ENCODE measurements at places on chromosomes 5 and 9.

- DNase-seq = no peak
These were observed 58.5 kb upstream of the UBAC1 start for GRCh38 chr9:136019681-136020060.

DNA sequence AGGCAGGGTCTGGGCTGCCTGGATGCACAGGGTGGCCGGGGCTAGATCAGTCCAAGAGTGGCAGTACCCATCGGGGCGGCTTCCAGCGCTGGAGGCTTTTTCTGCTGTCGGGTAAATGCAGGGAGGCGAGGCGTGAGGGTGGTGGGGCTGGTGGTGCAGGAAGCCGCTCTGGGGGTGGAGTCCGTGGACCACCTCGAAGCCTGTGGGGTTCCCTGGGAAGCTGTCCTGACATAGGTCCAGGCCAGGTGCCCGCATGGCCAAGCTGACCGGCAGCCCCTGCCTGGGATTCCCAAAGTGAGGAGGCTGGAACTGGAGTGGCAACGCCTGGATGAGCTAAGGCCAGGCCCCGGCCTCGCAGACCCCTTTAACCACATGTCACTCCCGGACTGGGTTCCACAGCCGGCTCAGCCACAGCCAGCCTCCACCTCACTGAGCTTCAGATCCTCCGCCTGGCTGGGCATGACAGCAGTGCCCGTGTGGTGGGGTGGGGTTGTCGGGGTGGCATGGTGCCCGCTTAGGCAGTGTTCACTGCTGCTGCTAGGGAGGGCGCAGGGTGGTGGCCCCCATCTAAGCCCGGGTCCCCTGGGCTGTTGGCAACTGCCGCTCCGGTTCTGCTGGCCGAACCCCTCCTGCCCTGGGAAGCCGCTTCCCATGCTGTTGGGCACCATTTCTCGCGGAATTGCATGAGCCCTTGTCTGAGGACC is 1.4 kb upstream of the QRFP start:
- DNase-seq = no peak

GRCh38 chr5:151617841-151618710 is 26.9 kb upstream of the FAT2 start:
- no peak for DNase-seq

DNA sequence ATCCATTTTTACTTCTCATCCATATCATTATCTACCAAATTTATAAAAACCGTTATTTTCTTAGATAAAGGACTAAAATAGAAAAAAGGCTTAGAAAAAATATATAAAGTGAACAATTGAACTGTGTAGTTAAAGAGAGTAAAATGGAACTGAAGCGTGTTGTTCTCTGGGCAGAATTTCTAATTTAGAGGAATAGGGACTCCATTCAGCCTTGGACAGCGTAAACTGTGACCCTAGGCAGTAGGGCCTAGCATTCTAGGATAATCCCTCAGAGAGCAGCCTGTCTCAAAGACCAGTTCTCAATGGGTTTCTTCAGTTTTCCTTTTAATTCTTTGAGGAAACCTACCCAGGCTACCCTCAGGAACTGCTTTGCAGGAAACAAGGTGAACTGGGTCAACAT is 11.1 kb downstream of the ZNF462 start:
- no peak for DNase-seq

DNA sequence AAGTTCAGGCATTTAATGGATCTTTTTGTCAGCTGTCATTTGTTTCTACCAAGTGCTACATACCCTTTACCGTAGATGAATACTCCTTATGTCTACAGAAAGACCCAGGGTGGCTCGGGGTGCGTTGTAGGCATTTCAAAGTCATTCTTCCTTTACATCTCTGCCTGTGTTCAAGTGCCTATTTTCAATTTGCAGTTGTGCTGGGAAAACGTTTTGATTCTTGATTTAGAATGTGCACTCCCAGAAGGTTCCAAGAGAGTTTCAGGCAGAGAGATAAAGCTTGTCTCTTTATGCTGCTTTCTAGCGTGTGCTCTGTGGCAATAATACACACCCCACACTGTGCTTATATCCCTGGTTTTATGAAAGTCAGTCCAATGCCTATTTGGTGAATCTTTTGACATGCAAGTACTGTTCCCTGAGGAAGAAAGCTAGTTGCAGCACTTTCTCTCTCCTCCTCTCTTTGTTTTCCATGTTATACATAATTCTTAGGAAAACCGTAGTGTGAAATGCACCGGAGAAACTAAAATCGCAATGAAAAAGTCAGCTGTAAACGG is 828.1 kb upstream of the ZNF608 start:
- DNase-seq = no peak

DNA sequence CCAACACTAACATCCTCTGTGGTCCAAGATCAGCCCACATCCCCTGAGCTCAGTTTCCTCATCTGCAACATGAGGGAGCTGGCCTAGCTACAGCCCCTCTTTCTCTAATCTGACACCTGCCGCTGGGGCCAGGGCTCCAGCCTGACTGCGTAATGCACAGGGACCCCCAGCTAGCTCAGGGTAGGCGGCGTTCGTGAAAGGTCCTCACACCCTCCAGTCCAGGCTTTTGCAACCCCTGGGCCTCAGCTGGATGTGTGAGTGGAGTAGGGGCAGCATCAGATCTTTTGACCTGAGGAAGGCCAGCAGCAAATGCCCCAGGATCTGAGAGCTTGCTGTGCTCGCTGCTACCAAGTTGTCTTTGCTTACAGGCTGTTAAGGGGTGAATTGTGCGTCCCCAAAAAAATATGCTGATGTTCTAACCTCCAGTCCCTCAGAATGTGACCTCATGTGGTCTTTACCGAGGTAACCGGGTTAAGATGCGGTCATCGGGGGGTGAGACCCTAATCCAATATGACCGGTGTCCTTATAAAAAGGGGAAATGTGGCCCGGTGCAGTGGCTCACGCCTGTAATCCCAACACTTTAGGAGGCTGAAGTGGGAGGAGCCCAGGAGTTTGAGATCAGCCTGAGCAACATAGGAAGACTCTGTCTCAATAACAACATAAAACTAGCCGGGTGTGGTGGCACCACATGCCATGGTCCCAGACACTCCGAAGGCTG is 47.8 kb downstream of the PLPP7 start:
- no peak for DNase-seq

DNA sequence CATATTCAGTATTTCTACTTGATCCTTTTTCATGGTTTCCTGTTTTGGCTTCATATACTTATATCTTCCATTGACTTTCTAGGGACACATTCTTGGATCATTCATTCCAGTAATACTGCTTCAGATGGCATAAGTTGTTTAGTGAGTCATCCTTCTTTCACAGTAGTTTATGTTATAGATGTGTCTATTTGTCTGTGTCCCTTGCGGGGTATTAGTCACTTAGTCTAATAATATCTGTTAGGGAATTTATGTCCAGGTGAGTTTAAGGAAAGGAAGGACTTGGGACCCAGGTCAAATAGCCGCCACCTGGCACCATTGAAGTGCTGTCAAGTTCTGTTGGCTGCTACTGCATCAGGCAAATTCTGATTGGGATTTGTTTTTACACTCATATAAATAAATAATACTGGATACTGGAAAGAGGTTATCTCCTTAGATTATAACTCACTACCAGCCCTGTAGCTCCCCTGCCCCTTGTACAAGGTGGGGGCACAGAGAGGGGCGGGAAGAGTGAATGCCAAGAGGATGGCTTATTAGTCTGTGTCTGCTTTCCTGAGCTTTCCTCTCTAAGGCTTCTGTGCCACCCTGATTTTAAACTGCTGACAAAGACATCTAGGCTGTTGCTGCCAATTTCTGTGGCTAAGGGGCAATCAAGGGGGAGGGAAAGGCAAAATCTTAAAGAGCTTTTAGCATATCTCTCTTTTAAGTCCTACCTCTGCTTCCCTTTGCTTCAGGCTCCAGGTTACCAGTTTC is 64.9 kb downstream of the CDC42SE2 start:
- no peak for DNase-seq

DNA sequence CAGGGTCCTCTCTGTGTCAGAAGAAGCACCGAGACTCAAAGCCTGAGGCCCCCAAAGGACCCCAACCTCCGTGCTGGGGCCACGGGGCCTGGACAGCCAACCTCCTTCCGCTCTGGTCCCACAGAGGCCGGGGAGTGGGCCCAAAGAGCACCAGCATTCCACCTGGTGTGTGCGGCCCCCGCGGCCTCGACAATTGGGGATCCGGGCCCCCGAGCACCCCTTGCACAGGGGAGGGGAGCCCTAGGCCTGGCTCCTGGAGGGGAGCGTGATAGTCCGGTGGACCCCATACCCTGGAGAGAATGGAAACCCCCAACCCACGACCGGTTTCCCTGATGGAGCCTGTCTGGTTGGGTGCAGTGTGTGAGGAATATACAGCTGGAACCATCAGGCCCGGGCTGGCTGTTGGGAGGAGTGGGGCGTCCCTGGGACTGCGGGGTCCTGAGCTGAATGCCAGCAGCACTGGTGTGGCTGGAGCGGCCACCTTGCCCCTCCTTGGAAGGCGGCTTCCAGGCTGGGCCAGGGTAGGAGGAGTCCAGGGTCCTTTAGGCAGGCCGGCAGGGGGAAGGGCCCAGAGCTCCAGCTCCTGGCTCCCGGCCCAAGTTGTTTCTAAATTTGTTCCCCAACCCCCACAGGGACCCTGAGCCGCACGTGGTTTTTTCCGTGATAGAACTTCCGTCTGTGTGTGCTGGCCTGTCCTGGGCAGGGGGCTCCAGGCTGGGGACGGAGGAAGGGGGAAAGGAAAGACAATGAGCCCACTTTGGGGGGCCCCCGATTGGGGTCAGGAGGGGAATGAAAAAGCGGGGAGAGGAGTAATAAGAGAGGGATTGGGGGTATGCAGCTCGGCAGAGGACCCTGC is 825 bp upstream of the TOR4A start:
- DNase-seq = peak; percentile 14

DNA sequence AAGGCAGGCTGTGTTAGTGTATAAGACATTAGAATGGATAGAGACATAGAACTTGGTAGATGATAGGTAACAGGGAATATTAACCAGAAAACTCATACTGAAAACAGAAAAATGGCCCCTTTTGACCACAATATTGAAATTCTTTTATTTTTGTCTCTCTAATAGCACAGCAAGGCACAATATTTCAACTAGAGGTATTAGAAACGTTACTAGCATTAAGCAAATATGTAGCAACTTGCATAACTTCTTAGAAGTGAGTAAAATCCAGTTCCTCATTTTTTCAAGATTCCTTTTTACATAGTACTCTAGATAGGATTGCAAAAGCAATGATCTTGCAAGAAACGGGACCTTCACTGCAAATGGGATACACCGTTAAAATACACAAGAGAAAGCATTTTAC is 102.7 kb upstream of the VCAN start:
- peak; percentile 93 for DNase-seq

DNA sequence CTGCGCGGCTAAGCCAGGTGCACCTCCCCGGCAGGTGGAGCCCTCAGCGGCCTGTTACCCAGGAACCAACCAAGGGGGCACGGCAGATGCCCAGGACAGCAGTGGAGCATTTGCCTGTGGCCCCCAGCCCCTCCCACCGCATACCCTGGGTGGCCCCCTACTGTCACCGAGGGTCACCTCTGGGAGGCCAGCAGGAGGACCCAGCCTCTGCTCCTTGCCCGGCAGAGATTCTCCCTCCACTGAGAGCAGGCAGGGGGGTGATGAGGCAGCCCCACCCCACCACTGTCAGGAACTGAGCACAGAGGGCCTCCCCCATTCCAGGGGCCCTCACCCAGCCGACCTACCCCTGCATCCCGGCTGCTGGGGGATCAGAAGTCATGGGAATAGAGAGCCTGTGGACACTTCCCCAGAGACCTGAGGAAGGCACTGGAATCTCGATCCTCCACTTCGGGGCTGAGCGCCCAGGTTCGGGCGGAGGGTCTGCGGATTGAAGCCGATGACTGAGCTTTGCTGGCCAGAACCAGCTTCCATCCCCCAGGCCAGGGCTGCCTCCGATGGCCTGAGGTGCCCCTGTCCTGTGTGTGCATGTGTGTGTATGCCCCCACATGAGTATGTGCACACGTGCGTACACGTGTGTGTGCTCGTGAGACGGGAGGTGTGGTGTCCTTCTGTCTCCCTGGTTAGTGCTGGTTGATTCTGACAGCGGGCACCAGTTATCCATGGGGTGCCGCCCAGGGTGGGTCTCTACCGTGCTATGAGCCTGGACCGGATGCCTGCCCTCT is at the start of gene QRFP:
QRFP (minus strand) TSS at position 580 of the 782 bp plus-strand sequence. CDS start 2,974 bp downstream, outside the sequence.
- DNase-seq = no peak

GRCh38 chr9:75960551-75960950 is 70.1 kb downstream of the PCSK5 start:
- DNase-seq = no peak

GRCh38 chr5:144198386-144198785 is 27.7 kb downstream of the KCTD16 start:
- DNase-seq = no peak

DNA sequence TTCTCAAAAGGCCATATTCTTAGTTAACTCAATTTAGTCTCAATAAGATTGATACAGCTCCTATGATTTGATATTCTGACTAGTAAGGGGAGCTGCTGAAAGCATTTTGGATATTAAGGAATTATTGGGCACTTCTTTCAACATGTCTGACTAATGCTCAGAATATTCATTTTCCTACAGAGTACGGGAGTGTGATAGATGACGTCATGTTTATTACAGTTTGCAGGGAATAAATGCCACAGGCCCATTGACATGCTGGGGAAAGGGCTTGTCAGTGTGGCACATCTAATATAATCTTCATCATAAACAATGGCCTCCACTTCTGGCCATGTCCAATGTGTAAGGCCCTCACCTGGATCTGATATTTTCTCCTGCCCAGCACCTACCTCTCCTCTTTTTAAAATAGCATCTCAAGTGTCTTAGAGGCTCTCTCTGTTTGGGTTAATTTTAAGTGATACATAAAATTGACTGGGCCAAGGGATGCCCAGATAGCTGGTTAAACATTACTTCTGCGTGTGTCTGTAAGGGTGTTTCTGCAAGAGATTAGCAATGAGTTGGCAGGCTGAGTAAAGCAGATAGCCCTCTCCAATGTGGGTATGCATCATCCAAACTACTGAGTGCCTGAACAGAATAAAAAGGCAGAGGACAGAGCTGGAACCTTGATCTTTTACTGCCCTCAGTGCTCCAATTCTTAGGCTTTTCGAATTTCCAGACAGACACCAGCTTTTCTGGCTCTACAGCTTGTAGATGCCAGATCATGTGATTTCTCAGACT is 99.3 kb downstream of the SLC24A2 start:
- no peak for DNase-seq

- DNase-seq = no peak
These were observed 261.8 kb downstream of the CTNND2 start for GRCh38 chr5:11642438-11642837.

GRCh38 chr9:29928072-29928471 is 2354.8 kb upstream of the C9orf72 start:
- DNase-seq = no peak

GRCh38 chr5:132410451-132411303 is 41.2 kb downstream of the SLC22A5 start:
- peak; percentile 73 for DNase-seq

All from inflammatory macrophage treated with lipopolysaccharide for 1 hour (primary cell).